A172 (cell line): ENCODE measurements at places on chromosomes 16 and 17. TPM values are rescaled to one million over a fixed set of nuclear protein-coding genes. Genes with fewer than 3 reads are reported as not detected.

DNA sequence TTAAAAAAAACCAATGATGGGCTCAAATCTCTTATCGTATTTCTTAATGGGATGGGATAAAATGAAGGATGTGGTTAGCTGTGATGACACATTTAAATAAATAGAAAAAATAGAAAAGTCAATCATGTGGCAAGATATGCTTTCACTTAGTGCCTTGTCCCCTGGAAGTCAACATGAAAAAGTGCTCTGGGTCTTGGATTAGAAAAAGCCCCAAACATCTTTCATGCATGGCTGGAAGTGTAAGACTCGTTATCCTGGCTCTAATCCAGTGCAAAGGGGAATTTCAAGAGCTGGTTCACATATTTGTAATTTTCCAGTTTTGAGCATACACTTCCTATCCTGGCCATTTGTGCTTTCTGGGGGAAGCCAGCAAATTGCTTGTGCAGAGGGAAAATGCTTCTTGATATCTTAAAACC, 160.9 kb downstream of the MAP2K6 start:
- peak; percentile 20 for DNase-seq

GRCh38 chr16:82156761-82157533, 13.1 kb downstream of the MPHOSPH6 start:
- no peak for DNase-seq

DNA sequence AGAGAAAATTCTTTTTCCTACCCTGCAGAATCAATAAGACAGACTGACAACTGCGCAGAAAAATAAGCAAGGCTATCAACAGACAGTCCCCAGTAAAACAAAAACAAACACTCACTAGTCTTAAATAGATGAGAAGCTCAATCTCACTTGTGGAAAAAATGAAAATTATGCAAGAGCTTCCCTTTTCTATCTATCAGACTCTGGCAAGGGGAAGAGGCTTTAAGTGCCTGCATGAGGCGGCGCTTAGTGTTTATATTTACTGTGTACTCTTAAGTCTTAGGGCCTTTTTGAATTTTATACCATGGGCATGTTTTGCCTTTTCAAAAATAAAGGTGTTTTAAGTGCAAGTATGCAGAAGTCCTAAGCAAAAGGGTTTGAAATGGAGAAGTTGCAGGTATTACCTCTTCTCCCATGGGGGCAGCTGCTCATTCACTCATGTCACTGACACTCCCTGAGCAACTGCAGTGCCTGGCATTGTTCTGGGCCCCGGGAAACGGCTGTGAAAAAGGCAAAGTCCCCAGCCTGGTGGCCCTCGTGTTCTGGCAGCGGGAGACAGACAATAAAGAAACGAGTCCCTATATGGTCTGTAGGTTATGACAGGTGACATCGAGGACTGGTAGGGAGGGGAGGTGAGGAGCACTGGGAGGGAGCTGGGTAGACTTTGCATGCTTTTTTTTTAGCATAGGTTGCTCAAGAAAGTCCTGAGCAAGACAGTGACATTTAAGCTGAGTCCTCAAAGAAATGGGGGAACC, 35.2 kb downstream of the HSBP1 start:
- DNase-seq: no peak

GRCh38 chr16:12548270-12548983, 255.3 kb downstream of the CPPED1 start:
- no peak for DNase-seq

DNA sequence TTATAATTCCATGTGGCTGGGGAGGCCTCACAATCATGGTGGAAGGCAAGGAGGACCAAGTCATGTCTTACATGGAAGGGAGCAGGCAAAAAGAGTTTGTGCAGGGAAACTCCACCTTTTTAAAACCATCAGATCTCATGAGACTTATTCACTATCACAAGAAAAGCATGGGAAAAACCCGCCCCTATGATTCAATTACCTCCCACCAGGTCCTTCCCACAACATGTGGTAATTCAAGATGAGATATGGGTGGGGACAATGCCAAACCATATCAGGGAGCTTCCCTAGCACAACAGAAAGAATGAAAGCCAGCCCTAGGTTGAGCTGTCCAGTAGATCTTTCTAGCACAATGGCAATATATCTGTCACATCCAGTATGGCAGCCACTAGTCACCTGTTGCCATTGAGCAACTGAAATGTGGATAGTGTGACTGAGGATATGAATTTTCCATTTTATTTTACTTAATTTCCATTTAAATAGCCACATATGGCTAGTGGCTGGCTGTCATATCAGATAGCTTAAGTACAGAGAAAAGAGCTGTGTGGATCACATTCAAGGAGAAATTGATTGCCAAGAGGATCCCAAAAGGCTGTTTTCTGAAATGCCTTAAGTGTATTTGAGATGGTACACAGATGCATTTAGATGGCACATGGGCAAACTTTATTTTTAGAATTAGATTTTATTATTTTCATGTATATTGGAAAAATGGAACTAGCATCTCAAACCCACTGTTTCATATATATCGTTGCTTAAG, 273.0 kb downstream of the GRIN2A start:
- no peak for DNase-seq

DNA sequence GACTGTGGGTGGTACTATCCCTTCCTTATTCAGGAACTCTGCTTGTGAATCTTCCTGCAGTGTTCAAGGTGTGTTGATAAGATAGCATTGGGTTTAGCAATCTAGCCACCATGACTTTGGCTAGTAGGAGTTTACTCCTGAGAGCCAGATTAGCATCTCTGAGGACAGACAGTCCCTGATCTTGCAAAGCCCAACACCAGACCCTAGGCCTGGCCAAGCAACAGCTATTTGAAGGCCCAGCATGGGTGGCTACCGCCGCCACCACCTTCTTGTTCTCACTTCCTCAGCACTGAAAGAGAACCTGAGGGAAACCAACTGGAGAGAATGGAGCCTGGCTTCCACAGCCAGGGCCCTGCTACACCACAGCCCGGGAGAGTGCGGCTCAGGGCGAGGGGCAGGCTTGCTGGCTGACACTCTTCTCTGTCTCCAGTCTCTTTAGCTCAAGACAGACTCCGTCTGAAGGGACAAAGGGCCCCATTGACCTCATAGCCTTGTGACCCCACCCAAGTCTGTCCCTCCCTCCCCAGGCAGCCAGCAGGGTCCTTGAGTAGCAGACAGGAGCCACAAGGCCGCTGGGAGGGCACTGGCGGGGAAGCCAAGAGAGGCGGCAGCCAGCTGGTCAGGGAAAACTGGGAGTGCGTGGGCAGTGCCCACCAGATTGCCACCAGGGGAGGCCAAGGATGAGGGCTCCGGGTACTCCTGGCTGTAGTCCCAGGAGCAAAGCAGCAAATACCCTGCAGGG, 10.9 kb upstream of the ARHGAP23 start:
- no peak for DNase-seq

GRCh38 chr16:68470461-68471150, 22.3 kb upstream of the SMPD3 start:
- no peak for DNase-seq

GRCh38 chr16:72243621-72244020, 71.7 kb upstream of the PMFBP1 start:
- no peak for DNase-seq

- DNase-seq: no peak
These were observed 56.6 kb upstream of the GSE1 start for GRCh38 chr16:85556456-85557082.

- no peak for DNase-seq
These were observed 28.3 kb downstream of the WNT3 start for GRCh38 chr17:46790216-46790615.

- no peak for DNase-seq
These were observed 45.0 kb downstream of the TEX2 start for GRCh38 chr17:64218066-64218465.

DNA sequence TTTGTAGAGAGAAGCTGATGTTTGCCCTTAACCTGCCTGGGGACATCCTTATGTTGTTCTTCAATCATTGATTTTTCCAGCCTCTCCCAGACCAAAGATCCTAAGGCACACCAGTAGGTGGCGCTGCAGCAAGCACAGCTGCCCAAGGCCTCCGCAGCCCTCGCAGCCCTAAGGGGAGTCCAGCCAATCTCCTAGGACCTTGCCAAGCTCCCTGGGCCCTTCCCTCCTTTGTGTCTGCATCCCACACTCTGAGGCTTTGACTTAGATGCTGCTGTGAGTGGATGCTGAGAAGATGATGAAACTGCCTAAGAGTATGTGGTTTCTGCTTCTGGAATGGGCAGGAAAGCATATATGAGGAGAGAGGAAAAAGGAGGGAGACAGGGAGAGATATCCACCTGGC, 47.1 kb downstream of the SPACA3 start:
- no peak for DNase-seq

The TMC7 gene
- 0.84 and 1.2 TPM in 2 replicates for total RNA-seq

The KRT24 gene
- not detected in 2 replicates for total RNA-seq

The BIRC5 gene
- 174 and 237 TPM in 2 replicates for total RNA-seq

The G6PC3 gene
- total RNA-seq: 79.4 and 89.1 TPM in 2 replicates

The MYH8 gene
- total RNA-seq: not detected in 2 replicates

The HEATR9 gene
- not detected in 2 replicates for total RNA-seq

The TP53TG3F gene
- total RNA-seq: not detected in 2 replicates
